ENCODE measurements at places on chromosomes 12 and 14.

- no peak for DNase-seq
Measured at GRCh38 chr12:81809829-81810595, 50.9 kb upstream of the PPFIA2 start.

DNA sequence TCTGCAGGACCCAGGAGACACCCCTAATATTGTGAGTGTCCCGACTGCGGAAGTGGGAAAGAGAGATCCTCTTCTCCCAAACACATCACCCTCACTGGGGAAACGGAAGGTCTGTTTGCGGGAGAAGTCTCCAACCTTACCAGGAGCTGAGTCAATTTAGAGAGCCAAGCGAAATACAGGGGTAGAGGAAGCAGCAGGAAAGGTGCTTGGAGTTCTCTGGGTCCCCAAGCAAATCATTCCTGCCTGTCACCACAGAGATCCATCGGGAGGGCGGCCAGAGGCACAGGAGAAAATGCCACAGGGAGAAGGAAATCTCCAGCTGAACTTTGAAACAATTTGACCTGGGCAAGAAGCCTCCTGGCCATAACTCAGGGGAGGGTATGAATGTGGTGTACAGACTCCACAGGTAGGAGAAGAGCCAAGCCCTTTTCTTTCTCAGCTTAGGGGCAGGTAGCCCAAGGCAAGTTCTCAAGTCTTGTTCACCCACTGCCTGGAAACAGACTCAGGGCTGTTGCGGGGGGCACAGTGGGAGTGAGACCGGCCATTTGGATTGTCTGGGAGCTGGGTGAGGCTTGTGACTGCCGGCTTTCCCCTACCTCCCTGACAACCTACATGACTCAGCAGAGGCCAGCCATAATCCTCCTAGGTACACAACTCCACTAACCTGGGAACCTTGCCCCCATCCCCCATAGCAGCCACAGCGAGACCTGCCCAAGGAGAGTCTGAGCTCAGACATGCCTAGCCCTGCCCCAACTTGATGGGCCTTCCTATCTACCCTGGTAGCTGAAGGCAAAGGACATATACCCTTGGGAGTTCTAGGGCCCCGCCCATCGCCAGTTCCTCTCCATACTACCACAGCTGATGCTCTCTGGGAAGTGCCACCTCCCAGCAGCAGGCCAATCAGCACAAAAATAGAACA is 211.9 kb upstream of the ARHGAP5 start:
- no peak for DNase-seq

DNA sequence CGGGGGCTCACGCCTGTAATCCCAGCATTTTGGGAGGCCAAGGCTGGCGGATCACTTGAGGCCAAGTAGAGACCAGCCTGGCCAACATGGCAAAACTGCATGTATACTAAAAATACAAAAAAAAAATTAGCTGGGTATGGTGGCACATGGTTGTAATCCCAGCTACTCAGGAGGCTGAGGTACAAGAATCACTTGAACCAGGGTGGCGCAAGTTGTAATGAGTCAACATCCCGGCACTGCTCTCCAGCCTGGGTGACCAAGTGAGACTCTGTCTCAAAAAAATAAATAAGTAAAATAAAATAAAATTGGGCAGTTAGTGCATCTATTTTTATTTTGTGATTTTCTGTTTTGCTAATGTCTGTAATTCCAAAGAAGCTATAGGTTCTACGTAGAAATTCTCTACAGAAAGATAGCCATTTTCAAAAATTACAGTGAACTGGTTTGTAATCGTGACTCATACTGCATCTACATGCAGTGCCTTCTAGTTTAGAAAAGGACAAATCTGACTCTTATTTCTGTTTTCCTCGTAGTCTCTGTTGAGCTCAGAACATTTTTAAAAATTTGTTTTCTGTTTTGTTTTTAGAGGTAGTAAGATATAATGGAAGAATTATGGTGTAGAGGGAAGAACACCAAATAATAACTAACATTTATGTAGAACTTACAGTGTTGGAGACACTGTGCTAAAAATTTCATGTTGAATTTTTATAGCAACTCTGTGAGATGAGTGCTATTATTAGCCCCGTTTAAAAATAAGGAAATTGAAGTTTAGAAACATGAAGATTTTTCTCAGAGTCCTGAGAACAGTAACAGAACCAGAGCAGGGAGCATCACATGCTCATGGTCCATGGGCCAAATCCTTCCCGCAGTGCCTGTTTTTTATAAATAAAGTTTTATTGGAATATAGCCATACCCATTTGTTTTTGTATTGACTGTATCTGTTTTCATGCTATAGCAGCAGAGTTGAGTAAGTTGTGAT is 201.2 kb downstream of the SYNE2 start:
- no peak for DNase-seq

DNA sequence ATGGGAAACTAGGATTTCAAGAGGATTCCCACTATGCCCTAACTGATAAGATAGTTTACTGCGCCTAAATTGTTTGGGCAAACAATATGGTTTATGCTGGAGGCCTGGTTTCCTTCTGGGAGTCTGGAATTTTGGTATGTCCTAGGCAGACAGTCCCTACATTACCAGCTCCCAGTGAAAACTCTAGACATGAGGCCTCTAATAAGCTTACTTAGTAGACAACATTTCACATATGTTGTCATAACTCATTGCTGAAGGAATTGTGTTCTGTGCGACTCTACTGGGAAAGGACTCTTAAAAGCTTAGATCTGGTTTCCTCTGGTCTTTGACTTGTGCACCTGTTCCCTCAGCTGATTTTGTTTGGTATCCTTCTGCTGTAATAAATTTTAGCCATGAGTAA is 18.0 kb upstream of the PRPF39 start:
- no peak for DNase-seq

GRCh38 chr12:48001505-48002413 is 2.5 kb downstream of the COL2A1 start:
- no peak for DNase-seq

GRCh38 chr12:18358077-18358476 is 96.8 kb downstream of the PIK3C2G start:
- no peak for DNase-seq

DNA sequence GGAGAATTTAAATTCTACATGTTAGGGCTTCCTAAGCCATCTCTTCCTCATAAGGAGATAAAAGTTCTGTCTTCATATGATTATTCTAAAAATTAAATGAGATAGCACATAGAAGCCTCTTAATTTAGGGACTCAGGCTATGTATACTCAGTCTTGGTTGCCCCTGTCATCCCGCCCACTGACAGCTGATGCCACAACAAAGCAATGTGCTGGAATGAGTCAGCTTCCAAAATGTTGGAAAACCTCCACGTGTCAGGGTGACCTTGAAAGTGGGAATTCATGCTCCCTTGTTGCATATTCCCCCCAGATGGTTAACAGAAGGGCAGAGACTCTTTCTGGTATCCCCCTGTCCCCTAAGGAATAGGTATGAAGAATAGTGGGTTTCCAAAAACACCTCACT is 238.0 kb upstream of the DDHD1 start:
- no peak for DNase-seq

DNA sequence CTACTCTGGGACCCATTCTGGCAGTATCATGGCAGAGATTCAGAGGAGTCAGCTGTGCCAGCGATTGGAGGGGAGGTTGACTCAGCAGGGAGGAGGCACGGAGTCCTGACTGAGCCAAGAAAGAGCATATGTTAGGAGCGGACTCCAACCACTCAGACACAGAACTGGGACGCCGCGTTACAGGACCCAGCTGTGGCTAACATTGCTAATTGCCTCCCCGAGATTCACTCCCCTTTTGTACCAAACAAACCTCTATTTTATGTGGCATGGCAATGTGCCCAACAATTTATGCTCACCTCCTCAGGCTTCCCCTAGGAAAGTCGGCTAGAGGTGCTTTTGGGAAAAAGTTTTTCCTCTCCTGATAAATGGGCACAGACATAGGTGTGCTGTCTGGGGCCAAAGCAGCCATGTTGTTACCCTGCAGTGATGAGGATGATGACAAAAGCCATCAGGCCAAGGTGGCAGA is 15.2 kb upstream of the CLIP1 start:
- no peak for DNase-seq

GRCh38 chr14:60327447-60328331 is 78.7 kb downstream of the PPM1A start:
- peak; percentile 34 for DNase-seq

DNA sequence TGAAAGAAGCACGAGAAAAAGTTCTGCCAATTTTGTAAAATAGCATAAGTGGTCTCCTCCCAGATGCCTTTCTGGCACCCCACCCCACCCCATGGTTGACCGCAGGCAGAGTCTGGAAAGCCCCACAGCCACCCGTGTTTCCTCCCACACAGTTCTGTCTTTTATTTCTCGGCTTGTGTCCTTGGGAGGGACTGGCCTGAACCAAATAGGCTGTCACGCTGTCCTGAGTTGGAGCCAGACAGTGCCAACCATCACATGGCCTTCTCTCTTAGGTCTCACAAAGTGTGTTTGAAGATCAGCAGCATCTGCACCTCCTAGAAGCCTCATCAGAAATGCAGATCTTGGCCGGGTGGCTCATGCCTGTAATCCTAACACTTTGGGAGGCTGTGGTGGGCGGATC is 10.2 kb upstream of the LTA4H start:
- DNase-seq: no peak

GRCh38 chr14:89899917-89900663 is 54.4 kb downstream of the EFCAB11 start:
- peak; percentile 5 for DNase-seq

DNA sequence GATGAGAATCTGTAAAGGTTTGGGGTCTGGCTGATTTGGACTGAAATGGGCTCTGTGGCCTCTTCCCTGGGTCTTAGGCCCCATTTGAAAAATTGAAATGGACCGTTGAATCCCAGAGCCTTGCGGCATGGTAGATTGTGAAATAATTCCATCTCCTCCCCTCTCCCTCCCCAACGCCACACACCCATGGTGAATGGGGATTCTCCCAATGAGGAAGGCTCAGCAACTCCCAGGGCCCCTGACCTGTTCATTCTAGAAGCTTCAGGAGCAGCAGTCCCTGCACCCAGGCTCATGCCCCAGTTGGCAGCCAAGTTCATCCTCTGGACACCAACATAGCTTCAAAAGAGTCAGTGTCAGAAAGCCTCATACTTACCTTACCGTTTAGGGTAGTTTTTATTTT is 217.4 kb downstream of the ZFP36L1 start:
- DNase-seq: no peak

DNA sequence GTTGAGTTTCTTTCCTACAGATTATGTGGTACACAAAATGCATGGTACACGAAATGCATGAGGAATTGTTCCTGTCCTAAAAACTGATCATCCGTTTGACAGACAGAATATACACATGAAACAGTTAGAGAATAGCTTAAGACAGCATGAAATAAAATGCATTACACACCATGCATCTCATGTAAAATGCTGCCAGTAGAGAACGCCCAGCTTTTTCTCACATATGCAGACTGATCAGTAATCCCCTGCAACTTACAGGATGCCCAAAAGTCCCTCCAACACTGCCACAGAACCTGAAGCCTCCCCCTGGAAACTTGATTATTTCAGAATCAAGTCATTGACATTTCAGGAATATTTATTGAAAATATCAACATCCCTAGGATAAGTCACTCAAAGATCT is 24.0 kb downstream of the IFNG start:
- no peak for DNase-seq

- no peak for DNase-seq
Measured at GRCh38 chr14:64213086-64213485, 81.1 kb downstream of the ESR2 start.

- no peak for DNase-seq
Measured at GRCh38 chr14:58060077-58060476, 91.9 kb downstream of the ARMH4 start.

DNA sequence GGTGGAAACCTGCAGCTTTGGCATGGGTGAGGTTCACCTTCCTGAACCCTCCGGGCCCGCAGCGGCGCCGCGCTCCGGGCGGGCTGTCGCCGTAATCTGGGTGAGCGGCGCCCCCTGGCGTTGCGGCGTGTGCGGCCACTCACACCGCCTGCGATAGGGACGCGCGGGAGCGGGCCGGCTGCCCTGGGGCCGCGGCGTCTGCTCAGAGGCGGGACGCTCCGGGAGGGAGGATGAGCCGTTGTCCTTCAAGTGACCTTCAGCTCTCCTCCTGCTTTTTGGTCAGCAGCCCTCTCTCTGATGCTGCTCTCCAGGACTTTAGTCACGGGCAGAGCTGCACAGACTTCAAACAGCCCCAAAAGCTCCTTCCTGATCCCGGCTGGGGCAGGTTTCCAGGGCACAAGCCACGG is 211.7 kb upstream of the FKBP4 start:
- peak; percentile 52 for DNase-seq

DNA sequence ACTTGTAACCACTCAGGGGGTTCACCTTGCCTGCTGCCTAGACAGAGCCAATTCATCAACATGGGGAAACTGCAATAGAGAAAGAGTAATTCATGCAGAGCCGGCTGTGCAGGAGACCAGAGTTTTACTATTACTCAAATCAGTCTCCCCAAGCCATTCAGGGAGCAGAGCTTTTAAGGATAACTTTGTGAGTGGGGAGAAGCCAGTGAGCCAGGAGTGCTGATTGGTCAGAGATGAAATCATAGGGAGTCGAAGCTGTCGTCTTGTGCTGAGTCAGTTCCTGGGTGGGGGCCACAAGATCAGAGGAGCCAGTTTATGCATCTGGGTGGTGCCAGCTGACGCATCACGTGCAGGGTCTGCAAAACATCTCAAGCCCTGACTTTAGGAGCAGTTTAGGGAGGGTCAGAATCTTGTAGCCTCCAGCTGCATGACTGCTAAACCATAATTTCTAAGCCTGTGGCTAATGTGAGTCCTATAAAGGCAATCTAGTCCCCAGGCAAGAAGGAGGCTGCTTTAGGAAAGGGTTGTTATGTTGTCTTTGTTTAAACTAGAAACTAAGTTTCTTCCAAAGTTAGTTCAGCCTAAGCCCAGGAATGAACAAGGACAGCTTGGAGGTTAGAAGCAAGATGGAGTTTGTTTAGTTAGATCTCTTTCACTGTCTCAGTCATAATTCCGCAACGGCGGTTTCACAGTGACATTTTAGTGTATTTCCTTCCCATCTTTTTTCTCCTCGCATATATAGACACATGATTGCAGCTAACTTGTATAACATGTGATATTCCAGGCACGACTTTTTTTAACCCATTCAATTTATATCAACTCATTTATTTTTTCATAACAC is 68.9 kb upstream of the NCOR2 start:
- peak; percentile 76 for DNase-seq

DNA sequence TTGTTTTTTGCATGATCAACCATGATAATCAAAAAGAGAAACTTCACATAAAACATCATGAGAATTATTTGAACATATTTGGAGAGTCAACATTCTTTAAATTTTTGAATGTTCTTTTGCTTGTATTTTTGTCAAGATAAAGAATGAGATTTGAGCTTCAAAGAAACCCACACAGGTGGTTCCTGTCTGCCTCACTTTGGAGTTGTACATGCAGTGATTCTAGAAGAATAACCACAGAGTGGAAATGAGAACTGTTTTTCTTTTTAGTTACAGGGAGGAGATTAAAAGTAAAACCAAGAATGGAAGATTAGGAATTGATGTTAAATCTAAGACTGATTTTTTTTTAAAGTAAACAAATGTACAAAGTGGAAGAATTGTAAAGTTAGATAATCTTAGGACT is 2.3 kb upstream of the ZNF705A start:
- no peak for DNase-seq

- DNase-seq: no peak
Measured at GRCh38 chr12:114608509-114608908, 75.5 kb downstream of the TBX3 start.

- no peak for DNase-seq
Measured at GRCh38 chr12:64636856-64637255, 26.6 kb downstream of the RASSF3 start.

Measured in HT-29 (cell line).